ENCODE measurements at places on chromosomes 3 and 15. TPM values are rescaled to one million over a fixed set of nuclear protein-coding genes. Genes with fewer than 3 reads are reported as not detected.

Gene KNL1
- 22.1 TPM for total RNA-seq

Gene INKA1
- 2.1 TPM for total RNA-seq

Gene ACAN
- not detected for total RNA-seq

Gene UROC1
- total RNA-seq = not detected

Gene CAV3
- not detected for total RNA-seq

Gene GRAMD2A
- total RNA-seq = not detected

Gene GOLGA6L4
- 1.1 TPM for total RNA-seq

Gene NRG4
- not detected for total RNA-seq
